ENCODE measurements at places on chromosomes 6 and 20.

- no peak for DNase-seq
Measured at GRCh38 chr6:127100510-127101140, 17.8 kb upstream of the RSPO3 start.

DNA sequence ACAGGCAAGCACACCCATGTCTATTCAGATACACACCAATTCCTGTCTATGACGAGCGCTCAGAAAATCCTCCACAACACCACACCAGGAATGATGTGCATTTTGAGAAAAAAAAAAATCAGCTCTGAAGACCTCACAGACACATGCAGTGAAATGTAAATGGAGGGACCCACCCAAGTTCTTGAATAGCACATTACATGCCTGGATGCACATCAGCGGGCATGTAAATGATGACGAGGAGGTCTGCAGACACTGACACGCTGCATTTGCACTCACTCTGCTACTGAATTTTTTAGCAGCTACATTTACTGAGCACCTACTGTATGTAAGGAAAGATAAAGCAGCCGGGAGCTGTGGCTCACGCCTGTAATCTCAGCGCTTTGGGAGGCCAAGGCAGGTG is 14.7 kb downstream of the NRSN2 start:
- DNase-seq: peak; percentile 25

- no peak for DNase-seq
Measured at GRCh38 chr6:37524025-37524969, 24.6 kb upstream of the CCDC167 start.

- DNase-seq: no peak
Measured at GRCh38 chr6:119603501-119603900, 253.9 kb upstream of the MAN1A1 start.

DNA sequence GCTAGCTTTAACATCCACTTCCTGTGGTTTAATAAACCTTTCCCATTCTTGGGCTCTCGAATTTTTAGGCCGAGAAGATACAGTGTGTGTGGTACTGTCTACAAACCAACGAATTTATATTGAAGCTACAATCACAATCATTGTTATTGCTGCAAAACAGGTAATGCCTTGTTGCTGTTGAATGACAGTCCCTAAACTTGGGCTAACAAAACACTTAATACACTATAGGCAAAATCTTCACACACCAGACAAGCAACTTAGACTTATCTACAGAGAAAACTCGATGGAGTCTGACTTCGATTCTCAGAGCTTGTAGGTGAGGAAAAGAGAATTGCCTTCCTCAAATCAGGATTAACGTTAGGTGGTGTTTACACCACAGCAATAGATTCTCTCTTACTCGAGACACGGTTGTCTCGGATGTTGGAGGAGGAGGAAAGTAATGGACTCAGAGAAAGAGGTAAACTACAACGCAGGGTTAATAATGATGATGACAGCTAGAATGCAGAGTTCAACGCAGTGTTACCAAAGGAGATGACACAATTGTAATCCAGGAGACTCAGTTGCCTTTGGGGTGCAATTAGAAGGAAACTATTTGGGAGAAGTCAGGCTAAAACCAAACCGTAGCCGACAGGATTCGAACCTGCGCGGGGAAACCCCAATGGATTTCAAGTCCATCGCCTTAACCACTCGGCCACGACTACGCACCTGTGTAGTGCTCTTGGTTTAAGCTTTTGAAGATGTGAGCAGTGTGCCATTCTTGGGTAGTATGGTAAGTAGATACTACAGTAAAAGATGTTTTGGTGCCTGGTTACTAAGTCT is 32.5 kb upstream of the ZNF184 start:
- no peak for DNase-seq

GRCh38 chr6:85416049-85416448 is 33.8 kb upstream of the NT5E start:
- DNase-seq: no peak

DNA sequence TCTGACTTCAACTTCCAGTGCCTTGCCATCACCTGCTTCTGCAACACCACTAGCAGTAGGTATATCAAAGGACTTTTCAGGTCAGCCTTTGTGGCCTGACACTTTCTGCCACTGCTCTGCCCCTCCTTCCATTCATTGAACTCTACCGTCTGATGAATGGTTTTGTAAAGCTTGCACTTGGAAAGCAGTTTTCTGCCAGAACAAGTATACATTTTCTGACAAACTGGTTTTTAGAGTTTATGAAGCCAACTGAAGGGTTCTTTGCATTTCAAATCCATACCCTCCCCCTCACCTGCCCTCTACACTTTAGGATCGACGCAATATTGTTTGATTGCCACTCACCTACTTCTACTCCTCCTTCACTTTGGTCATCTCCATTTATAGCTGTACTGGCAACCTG is 603.1 kb downstream of the HACE1 start:
- DNase-seq: peak; percentile 51

GRCh38 chr6:73516514-73517489 is 4.0 kb downstream of the EEF1A1 start:
- DNase-seq: no peak

Measured in NCI-H187 treated with DMSO at 0.1 percent for 48 hours (cell line).